Cortex of kidney (tissue), 1 donor: ENCODE measurements at places on chromosomes 6 and 20.

DNA sequence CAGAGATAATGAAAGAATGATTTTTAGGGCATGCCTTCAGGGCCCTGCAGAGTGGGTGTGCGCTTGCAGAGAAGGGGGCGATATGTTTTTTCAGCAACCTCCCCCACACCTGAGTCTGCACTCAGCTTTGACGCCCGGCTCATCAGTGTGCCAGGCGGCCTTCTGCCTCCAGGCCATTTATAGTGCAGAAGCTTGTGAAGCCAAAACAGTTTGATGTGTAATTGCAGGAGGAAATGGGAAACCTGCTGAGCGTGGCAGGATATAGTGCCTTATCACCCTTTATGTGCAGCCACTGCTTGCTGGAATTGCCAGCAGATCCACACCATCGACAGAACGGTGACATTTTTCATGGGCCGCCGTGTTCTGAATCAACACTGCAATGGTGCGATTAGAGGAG is 178.2 kb downstream of the CDH4 start:
- DNase-seq = no peak

DNA sequence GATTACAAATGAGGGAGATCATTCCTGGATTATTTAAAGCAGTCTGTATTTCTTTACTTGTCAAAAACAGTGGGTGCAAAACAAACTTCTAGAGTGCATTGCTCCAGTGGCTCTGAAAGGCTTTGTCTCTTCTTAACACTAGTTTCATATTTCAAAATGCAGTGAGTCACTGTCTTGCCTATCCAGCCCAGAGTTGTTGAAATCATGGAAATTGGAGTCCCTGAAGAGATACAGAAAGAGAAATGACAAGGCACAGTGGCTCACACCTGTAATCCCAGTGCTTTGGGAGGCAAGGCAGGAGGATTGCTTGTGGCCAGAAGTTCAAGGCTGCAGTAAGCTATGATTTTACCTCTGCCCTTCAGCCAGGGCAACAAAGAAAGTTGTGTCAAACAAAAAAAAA is 11.3 kb downstream of the SLC2A12 start:
- no peak for DNase-seq

GRCh38 chr20:52676283-52676995 is 295.7 kb upstream of the TSHZ2 start:
- no peak for DNase-seq

GRCh38 chr6:39794231-39794630 is 2.1 kb downstream of the DAAM2 start:
- no peak for DNase-seq

GRCh38 chr6:41040101-41040939 is 1.3 kb upstream of the UNC5CL start:
- DNase-seq = no peak

DNA sequence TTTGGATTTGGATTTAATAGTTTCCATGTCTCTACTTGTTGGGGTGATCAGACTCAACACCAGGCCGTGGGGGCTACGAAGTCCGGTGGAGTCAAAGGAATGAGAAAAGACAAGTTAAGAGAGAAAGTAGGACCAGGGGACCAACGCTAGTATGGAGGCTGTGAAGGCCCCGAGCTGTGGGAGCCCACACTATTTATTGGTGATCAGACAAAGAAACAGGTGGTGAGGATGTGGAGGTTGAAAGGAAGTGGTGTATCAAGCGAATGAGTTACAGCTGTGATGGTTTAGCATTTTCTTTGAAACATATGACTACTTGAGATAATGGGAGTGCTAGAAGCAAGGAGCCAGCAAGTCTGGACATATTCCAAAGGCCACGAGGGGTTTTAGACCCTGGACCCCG is 62.4 kb downstream of the AKAP7 start:
- no peak for DNase-seq

GRCh38 chr6:107179004-107179403 is 63.7 kb upstream of the BEND3 start:
- DNase-seq = no peak

DNA sequence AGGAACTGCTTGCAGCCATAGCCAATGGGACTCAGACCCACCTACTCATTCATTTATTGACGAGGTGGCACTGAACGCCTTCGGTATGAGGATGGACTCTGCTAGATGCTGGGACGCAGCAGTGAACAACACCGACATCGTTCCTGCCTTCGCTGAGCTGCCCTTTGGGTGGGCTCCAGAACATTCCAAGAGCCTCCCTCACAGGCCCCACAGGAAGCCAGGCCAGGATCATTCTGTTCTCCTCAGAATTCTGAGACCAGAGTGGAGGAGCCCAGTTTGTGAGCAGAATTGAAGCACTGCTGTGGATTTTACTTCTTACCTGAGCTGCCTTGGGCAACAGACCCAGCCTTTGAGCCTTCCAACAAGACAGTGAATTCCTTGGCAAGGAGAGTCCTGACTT is 82.1 kb downstream of the KCNB1 start:
- no peak for DNase-seq

DNA sequence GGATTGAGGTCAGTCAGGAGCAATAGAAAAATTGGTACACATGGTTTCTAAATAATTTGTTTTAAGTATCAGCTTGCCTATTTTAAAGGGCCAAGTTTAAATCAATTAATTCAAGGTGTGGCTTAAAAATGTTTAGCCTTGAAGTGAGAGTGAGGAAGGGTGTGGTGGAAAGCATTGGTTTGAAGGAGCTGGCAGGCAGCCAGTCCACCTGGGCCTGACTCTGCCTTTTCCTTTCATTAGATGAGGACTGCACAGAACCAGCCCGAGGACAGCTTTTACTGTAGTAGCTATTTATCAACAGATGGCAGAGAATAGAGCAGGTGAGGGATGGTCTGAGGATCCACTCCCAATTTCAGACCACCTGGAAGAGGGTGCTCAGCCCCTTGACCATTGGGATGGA is 42.4 kb downstream of the DHX35 start:
- no peak for DNase-seq

DNA sequence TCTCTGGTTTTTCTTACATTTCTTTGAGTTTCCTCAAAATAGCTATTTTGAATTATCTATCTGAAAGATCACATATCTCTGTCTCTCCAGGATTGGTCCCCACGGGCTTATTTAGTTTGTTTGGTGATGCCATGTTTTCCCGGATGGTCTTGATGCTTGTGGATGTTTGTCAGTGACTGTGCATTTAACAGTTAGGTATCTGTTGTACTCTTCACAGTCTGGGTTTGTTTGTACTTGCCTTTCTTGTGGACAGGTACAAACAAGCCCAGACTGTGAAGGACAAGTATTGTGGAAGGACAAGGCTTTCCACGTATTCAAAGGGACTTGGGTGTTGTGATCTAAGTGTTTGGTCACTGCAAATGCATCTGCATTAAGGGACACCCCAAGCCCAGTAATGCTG is 49.9 kb upstream of the TOP1 start:
- DNase-seq = no peak

DNA sequence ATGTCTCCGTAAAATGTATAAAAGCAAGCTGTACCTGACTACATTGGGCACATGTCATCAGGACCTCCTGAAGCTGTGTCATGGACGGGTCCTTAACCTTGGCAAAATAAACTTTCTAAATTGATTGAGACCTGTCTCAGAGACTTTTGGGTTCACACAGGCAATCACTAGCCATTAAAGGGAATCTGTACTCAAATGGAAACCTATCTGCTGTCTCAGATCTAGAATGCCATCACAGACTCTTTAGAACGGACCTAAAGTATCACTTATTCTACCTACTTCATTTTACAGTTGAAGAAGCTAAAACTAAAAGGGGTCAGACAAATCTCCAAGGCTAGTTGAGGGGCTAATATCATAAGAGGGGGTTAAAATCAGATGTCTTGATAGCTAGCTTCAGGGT is 11.1 kb downstream of the SAMD3 start:
- DNase-seq = no peak

GRCh38 chr6:138328210-138328609 is 49.5 kb upstream of the SMIM28 start:
- DNase-seq = no peak

GRCh38 chr20:10654250-10654610 is 19.6 kb downstream of the JAG1 start:
- DNase-seq = no peak

- DNase-seq = no peak
Measured at GRCh38 chr6:24672620-24673182, 5.8 kb downstream of the ACOT13 start.

GRCh38 chr6:149855741-149856140 is 8.4 kb downstream of the LRP11 start:
- no peak for DNase-seq

- DNase-seq = no peak
Measured at GRCh38 chr20:59299945-59300332, 472 bp upstream of the EDN3 start.

- no peak for DNase-seq
Measured at GRCh38 chr6:94074764-94075163, 655.4 kb upstream of the EPHA7 start.

- no peak for DNase-seq
Measured at GRCh38 chr6:89554106-89554505, 84.4 kb downstream of the LYRM2 start.

- no peak for DNase-seq
Measured at GRCh38 chr6:21459641-21460040, 133.9 kb upstream of the SOX4 start.

DNA sequence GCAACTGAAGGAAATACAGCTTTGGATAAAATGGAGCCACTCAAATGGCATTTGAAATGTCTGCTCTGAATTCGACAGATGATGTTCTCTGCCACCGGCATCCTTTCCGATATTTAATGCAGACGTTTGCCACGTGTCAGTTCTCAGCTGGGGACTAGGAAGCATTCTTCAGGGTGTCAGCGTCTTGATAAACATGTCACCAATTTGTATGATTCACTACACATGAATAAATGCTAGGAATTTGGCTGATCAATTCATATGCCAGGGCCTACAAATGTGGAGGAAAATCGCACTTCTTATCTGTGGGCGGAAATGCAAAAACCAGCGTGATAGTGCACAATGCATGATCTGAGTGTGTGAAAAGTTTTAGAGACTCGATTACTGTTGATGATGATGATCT is 169.5 kb downstream of the SLC24A3 start:
- DNase-seq = no peak

GRCh38 chr6:115360602-115361325 is 699.9 kb downstream of the FRK start:
- no peak for DNase-seq

DNA sequence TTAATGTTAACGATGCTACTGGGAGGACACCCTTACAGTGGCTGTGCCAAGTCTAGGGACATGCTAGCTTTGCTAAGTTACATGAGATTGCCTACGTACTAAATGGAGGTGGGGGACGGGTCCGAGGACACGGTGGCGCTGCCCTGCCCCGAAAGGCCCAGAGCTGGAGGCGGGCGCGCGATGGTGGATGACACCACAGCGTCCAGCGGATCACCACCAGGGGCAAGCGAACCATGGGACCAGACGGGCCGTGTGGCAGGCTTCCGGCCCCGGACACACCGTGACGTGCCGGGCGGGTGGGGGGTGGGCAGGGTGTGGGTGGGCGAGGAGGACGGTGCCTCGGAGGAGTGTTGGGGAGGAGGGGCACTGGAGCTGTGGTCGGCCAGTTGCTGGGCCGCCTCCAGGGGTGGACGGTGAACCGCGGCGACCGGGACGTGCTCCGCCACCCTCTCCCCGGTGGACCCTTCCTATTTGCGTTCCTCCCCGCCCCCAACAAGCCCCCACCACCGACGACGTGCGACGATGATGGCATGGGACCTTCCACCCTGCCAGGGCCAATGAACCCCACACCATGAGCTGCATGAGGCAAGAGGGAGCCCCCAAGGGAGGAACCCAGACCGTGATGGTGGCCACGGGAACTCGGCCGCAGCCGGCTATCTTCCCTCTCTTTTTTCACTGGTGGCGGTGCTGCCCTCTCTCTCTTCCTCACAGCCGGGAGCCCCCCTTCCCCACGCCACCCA is 773.3 kb upstream of the DEFB115 start:
- DNase-seq = no peak

DNA sequence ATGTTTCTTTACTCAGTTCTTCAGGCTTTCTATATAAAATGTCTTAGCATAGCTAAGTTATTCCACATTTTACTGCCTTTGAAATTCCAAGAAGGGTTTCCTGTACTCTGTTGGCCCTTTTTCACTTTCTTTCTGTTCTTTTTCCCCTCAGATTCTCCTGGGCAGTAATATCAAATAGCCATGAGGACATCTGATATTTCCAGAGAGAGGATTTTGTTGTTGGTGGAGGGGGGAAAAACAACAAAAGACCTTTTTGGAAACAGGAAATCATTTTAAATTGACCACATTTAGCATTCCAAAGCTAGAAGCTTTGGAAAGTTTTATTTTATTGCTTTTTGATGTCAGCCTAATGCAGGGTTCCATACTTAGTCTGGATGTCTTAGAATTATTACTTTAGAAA is 445.4 kb downstream of the GJA1 start:
- DNase-seq = no peak

- no peak for DNase-seq
Measured at GRCh38 chr6:157594292-157594691, 213.3 kb downstream of the ZDHHC14 start.

GRCh38 chr20:50837532-50838321 is 42.9 kb downstream of the BCAS4 start:
- no peak for DNase-seq

DNA sequence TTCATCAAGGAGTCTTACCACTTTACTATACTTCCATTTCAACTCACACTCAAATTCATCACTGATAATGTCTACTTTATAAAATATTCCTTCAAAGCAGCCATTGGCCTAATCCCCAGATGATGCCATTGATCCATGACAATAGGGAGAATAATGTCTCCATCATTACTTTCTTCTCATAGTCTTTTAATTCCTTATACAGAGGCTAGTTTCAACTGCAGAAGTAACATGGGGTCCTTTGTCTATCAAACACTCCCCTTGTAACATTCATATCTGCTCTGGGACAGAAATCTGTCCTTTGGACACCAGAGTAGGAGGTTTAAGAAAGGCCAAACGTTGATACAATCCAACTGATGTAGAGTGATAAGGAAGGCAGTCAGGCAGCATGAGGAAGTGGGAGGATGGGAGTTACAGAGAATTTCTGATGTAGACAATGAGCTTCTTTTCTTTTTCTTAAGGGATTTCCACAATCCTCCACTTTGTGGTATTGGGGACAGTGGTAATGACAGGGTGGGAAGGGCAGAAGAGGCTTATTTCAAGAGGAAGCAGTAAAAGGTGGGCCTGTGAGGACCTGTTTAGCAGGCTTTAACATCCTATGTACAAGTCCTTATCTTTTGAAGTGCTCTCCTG is 18.9 kb upstream of the HLA-DOA start:
- no peak for DNase-seq

DNA sequence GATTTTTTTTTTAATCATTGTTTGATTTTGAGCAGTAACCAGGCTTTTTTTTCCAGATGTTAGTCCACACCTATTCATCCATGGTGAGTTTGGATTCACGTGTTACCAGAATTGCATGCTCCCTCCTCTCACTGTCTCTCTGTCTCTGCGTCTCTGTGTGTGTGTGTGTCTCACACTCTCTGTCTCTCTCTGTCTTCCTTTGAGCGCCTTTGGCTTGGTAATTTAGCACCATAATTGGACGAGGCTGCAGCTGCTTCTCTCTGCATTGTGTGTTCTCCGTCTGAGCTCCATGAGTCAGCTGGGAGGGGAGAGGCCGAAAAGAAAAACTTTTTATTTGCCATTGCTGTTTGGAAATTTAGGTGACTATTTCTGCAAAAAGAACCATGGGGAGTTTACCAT is 3.4 kb downstream of the TFAP2B start:
- DNase-seq = no peak

GRCh38 chr6:72425003-72425681 is 196.7 kb upstream of the KCNQ5 start:
- DNase-seq = no peak
